ENCODE measurements at places on chromosomes 2 and 18.

DNA sequence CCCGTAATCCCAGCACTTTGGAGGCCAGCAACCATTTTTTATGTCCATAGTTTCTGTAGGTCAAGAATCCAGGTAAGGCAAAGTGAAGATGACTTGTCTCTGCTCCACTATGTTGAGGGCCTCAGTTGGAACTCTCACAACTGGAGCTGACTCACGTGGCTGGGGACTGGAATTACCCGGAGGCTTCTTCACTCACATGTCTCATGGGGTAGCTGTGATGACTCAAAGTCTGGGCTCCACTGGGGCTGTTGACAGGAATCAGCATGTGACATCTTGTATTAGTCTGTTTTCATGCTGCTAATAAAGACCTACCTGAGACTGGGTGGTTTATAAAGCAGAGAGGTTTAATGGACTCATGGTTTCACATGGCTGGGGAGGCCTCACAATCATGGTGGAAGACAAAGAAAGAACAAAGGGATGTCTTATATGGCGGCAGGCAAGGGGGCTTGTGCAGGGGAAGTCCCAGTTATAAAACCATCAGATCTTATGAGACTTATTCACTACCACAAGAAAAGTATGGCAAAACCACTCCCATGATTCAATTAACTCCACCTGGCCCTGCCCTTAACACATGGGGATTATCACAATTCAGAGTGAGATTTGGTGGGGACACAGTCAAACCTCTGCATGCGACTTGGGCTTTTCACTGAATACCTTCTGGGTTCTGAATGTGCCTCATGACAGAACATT is 7.8 kb upstream of the PPP1R1C start:
- no peak for DNase-seq

DNA sequence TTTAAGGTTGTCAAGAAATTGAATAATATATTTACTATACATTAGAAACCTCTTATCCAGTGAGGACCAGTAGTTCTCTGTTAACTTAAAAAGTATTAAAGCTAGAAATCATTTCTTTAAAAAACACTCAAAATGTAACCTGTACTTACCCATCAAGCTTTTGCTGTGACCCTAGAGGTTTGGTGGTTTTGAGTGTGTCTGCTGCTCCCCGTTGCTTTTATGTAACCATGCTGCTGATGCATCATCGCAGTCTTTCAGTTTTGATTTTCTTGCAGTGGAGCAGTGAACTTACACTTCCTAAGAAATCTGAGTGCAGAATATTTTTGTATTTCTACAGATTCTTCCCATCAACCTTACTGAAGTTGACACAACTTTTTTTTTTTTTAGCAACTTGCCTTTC is 34.2 kb downstream of the MRPS9 start:
- DNase-seq = no peak

GRCh38 chr18:10114717-10115463 is 201.1 kb downstream of the VAPA start:
- DNase-seq = no peak

GRCh38 chr2:117770730-117771129 is 43.8 kb upstream of the DDX18 start:
- DNase-seq = no peak

DNA sequence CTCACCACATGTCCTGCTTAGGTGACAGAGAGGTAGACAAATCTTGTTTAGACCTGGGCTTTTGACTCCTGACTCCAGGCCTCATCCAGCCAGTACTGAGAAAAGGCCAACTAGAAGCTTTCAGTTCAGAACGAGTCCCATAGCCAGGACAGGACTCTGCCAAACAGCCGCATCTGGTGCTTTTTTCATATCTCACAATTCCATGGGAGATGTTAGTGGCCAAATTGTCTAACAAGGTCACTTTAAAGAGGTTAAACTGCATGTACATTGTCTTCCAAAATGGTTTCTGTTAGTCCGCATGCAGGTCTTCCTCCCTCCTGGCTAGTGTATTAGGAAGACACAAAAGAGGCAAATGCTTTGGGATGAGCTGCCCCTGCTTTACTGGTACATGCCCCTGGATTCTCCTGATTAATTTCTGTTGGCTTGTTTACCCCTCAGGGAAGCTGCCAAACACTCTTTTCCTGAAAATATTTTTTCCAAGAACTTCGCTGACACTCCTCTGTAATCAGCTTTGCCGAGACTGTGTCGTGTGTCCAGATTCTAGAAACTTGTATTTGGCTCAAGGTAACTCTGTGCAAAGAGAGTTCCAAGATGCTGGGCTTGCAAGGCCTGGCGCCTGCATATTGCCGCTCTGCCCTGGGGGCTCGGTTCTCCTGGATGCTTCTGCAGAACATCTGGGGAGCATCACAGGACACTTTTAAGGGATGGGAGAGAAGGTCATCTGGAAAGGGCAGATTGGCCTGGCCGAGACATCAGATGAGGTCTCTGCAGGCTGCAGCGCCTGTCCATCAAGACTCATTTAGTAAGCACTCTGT is 209.2 kb upstream of the APCDD1 start:
- no peak for DNase-seq

DNA sequence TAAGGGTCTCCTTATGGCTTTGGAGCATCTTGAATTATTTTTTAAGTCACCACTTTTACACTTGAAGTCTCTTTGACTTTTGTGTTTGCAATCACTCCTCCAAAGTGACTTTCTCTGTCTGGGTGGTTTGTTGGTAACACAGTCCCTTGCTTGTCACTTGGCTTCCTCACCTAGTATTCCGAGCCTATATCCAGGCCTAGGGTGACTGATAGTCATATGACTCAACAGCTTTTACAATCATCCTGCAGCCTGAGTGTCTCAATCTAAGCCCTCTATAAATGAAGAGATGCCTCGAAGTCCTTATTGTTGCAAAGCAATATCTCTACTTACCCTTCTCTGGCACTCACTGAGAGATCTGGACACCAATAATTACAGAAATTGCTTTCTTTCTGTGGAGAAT is 53.9 kb upstream of the SETBP1 start:
- DNase-seq = no peak

DNA sequence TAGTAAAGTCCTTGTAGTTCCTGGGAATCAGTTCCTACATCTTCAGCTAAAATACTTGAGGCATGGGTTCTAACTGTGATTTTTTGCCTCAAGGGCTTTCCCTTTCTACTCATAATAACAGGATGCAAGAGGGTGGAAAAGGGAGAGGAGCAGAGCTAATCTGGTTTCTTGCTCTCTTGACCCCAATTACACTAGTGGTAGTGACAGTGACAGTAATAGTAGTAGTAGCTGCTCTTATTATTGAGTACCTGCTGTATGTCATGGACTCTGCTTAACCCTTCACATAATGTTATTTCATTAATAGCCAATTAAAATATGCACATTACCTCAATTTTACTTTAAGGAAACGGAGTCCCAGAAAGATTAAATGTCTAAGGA is 214.8 kb upstream of the HNRNPA3 start:
- no peak for DNase-seq

GRCh38 chr2:16350211-16350610 is 315.4 kb downstream of the CYRIA start:
- no peak for DNase-seq

Measured in H1 (cell line).